ENCODE measurements at places on chromosomes 12 and 14.
A peak's percentile ranks its signal among the peaks of the same experiment; 100 is the strongest.

DNA sequence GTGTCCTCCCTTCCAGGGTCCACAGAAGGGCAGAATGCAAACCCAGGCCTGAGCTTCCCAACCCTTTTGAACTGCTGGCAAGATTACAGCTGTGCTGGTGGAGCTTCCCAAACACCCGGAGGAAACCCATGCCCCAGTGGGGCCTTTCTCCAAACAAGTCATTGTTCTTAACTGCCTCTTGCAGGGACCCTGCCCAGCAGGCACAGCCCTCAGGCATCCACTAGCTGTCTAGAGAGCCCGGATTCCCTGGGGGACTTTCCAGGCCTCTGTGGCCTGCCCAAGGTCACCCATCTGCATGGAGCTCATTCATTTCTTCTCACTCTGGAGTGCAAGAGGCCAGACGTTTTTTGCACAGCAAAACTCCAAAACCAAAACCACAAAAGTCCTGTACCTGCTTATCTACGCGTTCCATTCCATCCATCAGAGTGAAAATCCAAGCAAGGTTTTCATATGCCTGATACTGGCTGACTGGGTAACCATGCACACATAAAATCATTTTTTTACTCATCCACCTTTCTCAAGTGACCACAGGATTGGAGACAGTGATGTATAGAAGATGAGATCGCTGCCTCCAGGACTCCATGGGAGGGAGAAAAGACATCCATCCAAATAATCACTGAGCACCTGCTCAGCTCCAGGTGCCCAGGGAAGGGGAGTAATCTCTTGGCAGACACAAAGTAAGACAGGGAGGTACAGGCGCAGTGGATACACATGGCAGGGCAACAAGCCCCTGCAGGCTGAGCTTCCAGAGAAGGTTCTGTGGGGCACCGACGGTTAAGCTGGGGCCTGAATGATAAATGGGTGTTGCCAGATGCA is 17.2 kb upstream of the BDKRB2 start:
- DNase-seq, result no peak

DNA sequence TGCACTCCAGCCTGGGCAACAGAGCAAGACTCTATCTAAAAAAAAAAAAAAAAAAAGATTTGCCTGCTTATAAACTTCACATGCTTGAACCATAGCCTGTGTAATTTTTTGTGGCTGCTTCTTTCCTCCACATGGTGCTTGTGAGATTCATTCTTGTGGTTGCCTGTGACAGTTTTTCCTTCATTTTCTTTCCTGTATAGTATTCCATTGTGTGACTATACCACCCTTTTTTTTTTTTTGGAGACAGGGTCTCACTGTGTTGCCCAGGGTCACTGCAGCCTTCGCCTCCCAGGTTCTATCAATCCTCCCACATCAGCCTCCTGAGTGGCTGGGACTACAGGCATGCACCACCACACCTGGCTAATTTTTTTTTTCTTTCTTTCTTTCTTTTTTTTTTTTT is 22.6 kb upstream of the CHST11 start:
- DNase-seq, result no peak

DNA sequence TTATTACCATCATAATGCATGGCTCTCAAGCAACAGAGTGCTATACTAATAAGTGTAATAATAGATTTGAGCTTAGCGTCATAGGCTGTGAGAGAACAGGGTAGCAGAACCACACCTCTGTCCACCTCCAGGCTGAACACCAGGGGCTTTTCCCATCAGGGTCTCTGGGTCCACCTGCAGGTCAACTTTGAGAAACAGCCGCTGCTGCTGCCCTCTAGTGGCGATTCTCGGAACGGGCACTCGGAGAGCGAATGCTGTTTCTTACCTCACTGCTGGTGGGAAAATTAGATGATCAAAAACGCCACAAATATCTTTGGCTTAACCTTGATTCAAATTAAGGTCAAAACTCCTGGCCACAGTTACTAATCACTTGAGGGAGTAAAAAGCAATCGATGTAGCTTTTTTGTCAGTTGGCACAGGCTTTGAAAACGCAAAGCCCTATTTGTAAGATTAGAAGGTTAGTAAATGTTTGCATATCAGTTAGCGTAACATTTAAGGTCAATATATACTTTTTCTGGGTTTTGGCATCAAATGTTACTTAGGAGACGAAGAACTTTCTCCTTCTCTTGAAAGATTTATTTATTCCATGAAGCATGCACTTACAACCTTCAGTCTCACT is 127.9 kb upstream of the TMEM132D start:
- no peak for DNase-seq

DNA sequence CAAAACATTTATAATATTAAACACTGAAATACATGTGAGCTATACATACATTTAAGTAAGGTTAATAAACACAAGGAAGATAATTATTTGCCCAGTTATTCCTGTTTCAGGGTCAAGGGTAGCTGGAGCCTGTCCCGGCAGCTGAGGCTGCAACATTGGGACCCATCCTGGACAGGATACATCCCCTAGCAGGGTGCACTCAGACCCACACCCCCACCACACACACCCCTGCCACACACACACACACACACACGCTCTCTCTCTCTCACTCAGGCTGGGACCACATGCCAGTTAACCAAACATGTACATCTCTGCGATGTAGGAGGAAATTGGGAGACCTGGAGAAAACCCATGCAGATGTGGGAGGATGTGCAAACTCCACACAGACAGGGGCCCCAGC is 112.6 kb upstream of the TMCC3 start:
- DNase-seq, result no peak

DNA sequence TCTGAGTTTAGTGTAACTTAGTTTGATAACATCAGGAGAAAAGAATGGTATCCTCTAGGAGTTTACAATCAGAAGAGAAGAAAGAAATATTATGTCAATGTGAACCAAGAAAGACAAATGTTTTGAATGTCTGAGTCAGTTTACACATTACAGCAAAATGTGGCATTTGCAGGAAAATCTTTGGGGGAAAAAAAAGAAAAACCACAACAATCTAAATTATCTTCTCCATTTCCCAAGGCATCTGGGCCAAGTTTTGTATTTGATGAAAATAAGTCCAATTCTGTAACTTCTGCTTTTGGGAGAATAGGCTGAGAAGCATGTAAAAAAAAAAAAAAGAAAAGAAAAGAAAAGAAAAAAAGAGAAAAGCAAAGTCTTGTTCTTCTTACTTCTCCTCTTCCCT is 58.8 kb upstream of the FLRT2 start:
- DNase-seq, result no peak

DNA sequence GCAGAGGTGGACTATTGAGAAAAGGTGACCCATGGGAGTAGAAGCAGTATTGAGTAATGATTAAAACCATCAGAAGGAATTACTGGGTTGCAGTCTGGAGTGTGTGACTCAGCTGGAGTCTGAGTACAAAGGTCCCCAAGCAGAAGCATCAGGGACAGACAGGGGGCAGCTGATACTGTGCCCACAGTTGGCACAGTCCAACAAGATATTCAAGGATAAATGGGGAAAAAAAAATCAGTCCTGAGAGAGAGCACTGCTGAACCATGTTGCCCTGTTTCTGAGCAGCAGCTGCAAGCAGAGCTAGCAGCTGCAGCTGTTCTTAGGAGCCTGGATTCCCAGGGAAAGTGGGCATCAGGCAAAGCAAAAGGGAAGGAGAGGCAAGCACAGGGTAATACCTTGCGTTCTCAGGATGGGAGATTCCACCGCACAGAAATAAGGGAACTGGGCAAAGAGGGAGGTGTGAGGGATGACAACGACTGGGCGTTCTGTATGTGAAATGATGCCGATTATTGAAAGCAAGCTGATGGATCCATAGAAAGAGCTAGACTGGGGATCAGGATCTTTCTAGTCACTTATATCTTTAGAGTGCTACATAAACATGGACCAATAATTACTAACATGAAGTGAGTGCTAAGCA is 17.7 kb downstream of the NEUROD4 start:
- no peak for DNase-seq

DNA sequence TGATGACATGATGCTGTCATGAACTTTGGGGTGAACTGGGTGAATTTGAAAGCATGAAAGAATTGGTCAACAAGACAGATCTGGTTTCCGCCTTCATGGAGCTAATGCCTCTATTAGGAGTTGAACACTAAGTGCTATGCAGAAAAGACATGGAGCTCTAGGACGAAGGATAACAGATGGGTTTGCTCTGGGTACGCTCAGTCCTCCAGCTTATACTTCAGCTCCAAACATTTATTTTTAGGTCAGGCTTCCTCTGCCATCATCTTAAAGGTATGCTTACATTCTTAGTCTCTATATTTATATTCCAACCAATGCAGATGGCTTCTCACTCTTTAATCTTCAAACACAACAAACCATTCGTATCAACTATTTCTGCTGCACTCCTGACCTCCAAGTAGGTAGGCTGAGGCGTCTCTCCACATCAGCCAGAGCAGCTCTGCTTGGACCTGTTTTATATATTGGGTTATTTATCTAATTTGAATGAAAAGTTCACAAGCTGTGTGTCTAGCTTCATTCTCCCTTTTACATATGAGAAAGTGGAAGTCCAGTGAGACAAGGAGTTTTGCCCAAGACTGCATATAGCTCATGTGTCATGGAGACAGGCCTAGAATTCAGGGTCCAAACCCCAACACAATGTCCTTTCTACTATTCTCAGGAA is 226.3 kb downstream of the SPTSSA start:
- no peak for DNase-seq

GRCh38 chr12:79063258-79063657 is 198.7 kb downstream of the SYT1 start:
- DNase-seq, result no peak

DNA sequence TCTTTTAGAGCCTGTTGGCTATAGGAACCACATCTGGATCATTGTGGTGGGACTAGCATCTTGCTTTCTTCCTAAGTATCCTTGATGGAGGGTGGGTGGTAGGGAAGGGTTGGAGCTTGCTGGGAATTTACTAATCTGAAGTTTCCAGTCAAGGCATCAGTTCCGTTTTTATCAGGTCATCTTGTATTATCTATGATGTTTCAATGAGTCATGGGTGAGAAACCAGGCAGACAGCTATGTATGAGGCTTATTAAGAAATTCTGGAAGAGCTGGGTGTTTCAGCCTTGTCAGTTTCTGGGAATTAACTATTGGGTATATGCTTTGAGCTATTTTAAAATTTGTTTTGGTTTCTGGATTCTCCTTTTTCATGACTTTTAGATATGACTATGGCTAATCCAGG is 11.3 kb downstream of the TSFM start:
- DNase-seq, result no peak

DNA sequence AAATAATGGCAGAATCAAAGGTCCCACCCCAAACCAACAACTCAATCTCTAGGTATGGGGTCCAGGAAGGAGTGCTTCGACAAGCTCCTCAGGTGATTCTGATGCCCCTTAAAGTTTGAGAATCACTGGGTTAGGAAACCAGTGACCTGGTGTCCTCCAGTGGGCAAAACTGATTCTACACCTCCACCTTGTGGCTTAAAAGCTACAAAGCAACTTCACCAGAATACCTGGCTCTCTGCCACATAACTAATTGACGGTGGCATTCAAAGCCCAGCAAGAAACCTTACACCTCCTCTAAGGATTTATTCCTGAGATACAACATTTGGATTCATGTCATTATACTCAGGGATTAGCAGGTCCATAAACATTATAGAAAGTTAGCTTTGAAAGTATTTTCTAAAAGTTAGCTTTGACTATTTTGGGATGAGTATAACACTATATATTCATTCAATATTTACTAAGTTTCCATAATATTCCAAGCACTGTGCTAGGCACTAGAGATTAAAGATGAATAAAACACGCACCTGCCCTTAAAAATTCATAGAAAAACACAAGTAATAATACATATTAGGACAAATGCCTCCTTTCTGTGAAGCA is 45.4 kb downstream of the DCAF5 start:
- peak; percentile 19 for DNase-seq

GRCh38 chr14:93980456-93981201 is 4.3 kb upstream of the ASB2 start:
- DNase-seq, result no peak

DNA sequence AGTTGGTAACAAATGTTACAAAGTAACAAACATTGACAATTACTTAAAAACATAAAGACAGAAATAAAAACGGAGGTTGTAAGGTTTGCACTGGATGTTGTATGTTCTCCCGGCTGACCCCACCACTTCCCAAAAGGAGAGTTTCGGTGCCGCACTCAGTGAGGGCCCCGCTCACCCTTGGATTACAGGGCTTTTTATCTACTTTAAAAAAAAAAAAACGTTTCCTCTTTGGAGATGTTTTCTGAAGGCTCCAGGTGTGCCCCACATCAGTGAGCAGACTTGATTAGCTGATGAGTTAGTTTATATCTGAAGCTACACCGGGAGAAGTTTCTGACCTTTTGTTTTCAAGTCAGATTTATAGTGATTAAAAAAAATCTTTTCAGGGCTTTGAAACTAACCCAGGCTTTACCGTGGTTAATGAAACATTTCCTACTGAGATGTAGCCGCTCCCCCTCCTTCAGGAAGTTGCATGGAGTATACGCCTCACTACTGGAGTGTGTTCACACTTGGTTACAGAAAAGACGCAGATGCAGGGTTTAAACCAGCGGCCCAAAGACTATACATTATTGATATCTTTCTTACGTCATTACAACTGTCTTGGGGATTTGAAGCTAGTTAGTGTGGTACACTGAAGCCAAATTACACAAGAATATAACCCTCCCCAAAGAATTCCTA is 38.0 kb upstream of the BCL7A start:
- no peak for DNase-seq

DNA sequence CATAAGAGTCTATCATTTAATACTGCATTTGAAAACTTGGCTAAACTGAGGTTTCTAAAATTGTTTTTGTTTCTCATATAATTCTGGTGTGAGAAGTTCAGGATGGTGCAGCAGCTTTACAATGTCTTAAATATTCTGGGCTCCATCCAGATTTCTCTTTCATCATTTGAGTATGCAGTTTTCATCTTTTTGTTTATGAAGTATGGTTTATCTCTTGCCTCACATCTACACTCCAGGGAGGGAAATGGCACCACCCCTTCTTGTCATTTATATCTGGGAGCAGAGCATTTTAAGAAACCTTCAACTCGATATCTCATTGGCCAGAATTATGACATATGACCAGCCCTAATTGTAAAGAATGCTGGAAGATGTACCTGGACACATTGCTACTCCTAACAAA is 24.3 kb downstream of the GEMIN2 start:
- no peak for DNase-seq

DNA sequence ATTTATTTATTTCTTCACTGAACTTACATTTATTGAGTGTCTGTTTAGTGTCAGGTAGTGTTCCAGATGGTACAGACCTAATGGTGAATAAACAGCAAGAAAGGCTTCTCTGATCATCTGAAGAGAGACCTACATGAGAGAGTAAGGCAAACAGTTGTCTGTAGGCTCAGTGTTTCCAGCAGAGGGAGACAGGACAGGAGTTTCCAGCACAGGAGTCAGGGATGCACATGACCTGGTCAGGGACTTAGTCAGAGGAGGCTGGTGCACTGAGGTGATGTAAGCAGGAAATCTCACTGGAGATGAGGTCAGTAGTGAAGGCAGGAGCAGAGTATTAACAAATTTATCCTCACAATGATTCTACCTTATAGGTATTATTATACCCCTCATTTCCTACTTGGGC is 233.2 kb downstream of the MDGA2 start:
- no peak for DNase-seq

DNA sequence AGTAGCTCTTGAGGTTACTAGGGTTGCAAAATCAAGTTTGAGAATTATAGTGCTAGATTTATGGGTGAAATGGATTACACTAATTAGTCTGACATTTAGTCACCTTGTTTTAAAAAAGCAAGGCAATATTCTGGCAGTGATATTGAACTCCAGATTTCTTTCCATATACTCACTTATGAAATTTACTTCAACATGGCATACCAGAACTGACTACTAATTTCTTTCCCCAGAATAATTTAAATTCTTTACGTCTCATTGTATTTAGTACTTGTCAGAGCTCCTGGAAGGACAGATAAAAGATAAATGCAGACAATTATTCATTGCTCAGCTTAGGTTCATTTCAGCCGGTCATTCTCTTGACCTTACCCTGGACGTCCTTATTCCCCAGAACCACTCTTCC is 24.3 kb downstream of the EMP1 start:
- no peak for DNase-seq
